ENCODE measurements at places on chromosomes 16 and 17.

DNA sequence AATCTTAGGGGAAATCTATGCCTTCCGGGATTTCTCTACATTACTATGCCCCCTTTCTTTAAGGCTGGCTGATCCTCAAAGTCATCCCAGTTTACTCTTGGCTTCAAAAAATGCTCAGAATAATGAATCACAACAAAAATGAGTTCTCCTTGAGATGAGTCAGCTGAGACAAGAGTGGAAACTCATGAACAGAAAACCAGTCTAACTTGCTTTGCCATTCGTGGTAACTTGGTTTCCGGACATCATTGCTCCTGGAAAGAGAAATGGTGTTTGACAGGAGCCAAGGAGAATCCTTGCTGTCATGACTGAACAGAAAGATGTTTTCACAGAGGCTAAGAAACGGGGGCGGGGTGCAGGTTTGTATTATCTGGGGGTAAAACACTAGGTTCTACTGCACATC, 435.6 kb upstream of the DYNLRB2 start:
- DNase-seq: no peak

- DNase-seq: no peak
These were observed 7.9 kb upstream of the MT2A start for GRCh38 chr16:56600398-56600999.

- no peak for DNase-seq
These were observed 51.9 kb upstream of the HLF start for GRCh38 chr17:55212880-55213279.

DNA sequence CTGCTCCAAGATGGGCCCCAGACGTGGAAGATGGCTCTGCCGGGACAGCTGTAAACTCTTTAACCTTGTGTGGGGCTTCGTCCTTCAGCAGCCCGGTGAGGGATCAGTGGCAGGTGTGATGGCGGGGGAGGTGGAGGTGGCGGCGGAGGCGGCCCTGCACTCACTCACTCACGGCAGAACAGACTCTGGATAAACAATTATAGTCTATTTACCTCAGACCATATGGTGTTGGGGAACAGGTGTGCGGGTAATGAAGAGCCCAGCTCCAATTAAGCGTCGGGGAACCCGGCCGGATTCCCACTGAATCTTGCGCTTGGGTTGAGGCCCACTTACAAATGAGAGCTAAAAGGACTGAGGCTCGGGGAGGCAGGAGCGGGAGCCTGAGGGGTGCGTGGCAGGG, 104.3 kb upstream of the SDK2 start:
- no peak for DNase-seq

GRCh38 chr17:70420861-70421445, 251.6 kb downstream of the KCNJ2 start:
- DNase-seq: no peak

DNA sequence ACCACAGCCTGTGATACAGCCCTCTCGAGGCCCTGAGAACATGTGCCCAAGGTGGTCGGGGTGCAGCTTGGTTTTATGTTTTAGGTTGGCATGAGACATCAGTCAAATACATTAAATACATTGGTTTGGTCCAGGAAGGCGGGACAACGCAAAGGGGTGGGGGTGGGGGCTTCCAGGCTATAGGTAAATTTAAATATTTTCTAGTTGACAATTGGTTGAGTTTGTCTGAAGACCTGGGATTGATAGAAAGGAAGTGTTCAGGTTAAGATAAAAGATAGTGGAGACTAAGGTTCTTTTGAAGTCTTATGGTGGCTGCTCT, 1.2 kb upstream of the ZKSCAN2 start:
- no peak for DNase-seq

All from GOT3 (cell line).